Activated CD4-positive, CD25-positive, alpha-beta regulatory T cell treated with anti-CD3 and anti-CD28 coated beads, Interleukin-2, amount 50 U/mL, for 16 hours (primary cell): ENCODE measurements at places on chromosomes 11 and 22.

GRCh38 chr11:9953994-9954626, 290.2 kb downstream of the SWAP70 start:
- no peak for DNase-seq

GRCh38 chr22:35731321-35731720, 13.6 kb downstream of the APOL5 start:
- DNase-seq: no peak

DNA sequence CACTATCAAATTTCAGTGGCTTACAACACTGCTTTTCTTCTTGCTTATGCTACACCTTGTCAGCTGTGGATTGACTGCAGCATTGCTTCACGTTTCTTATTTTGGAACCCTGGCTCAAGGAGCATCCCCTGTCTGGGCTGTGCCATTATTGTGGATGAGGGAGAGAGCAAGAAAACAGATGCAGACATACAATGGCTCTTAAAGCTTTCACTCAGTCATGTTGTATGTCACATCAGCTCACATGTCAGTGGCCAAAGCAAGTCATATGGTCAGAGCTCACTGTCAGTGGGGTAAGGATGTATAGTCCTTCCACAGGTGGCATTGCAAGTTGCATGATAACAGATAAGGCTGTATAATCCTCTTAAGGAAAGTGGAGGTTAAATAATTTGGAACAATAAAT, 10.0 kb downstream of the ARHGEF12 start:
- DNase-seq: no peak

DNA sequence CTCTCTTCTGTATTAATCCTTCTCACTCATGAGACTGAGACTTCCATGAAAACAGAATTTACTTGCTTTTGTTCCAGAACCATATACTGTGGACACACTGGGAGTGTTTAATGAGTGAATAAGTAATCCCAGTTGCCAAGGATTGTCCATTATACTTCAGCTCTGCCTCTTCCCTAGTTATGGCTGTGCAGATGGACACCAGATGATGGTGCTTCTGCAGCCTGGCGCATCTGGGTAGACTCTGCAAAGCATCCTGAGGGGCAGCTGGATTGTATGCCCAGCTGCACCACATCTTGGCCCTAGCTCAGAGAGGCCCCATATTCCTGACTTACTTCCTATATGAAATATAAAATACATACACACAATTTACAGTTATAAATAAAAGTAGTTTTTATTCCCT, 43.5 kb downstream of the DBX1 start:
- no peak for DNase-seq

DNA sequence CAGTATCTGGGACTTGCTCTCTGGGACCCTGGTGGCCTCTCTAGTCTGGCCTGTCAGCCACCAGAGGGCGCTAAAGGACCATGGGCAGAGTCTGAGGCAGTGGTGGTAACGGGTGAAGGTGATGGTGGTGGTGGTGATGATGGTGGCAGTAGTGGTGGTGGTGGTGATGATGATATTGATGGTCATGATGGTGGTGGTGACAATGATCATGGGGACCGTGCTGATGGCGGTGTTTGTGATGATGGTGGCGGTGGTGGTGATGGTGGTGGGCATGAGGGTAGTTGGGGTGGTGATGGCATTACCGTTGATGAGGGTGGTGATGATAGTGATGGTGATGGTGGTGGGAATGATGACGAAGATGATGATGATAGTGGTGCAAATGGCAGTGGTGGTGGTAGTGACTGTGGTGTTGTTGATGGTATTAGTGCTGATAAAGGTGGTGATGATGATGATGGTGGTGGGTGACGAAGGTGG, 16.0 kb downstream of the TRPM5 start:
- DNase-seq: peak; percentile 80
